Stimulated activated CD8-positive, alpha-beta memory T cell treated with anti-CD3 and anti-CD28 coated beads, Interleukin-2, amount 100 ng/mL, for 1 hour (primary cell): ENCODE measurements at places on chromosomes 5 and 9.
A peak's percentile ranks its signal among the peaks of the same experiment; 100 is the strongest.

DNA sequence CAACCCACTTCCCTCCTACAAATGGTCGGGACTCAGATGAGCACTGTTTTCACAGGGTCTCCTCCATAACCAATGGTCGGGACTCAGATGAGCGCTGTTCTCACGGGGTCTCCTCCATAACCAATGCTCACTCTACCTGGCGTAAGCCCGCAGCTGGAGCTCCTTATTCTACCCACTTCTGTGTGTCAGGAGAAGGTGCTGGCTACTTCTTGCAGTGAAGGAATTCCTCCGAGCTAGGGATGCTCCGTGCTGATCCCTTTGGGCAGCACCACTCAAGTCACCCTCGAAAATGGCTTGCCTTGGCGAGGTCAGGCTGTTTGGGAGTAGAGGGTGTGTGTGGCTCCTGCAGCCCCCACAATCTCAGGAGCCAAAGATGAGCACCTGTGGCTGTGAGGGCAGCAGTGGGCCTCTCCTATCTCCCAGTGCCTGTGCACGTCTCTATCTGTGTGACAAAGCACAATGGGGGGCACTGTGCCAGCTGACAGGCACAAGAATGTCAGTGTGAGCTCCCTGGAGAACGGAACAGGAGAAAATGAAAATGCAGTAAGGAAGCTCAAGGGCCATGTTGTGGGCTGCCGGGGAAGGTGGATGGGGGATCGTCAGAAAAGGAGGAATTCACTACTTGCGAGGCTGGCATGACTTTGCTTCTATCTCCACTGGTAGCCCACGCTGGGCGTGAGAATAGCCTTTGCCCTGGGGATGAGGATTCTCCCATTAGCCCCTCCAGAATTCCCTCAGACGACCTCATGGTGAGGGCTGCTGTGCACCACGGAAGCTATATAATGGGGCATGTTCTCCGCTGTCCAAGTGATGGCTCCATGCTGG lies 3.9 kb upstream of the BTNL9 start:
- DNase-seq: no peak

DNA sequence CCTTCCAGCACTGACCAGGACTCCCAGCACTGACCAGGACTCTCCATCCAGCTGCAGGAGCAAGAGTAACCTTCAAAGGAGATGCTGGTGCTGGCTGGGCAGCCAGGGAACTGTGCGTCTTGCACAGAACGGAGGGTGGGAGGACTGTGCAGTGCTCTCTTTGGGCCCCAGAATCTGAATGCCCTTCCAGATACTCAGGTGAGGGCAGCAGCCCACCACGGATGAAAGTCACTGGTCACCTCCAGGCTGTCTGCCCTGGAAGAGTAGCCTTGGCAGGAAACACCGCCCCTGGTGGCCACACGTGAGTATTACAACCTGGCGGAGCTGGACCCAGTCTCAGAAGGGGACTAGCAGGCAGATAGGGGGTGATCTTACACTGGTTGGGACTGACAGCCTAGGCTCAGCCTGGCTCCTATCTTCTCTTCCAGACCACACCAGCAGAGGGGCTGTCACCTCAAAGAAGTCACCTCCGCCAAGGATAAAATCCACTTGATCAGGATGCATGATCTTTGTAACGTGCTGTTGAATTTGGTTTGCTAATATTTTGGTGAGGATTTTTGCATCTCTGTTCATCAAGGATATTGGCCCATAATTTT lies 4.8 kb upstream of the SARDH start:
- peak; percentile 61 for DNase-seq

DNA sequence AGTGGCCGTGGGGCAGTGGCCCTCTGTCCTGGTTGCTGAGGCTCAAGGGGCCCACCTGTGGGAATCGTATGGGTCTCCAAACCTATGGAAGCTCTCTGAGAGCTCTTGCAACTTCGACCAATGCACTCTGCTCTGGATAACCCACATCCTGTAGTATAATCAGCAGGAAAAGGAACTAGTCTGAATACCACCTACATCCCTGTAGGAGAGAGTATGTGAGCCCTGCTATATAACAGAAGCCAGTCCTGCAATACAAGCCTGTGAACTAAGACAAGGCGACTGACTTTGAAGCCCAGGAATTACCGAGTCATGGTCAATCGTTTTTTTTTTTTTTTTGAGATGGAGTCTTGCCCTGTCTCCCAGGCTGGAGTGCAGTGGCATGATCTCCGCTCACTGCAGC lies 29.8 kb upstream of the BICD2 start:
- no peak for DNase-seq

- DNase-seq: no peak
Measured at GRCh38 chr5:140106805-140107311, 7.1 kb upstream of the PURA start.

DNA sequence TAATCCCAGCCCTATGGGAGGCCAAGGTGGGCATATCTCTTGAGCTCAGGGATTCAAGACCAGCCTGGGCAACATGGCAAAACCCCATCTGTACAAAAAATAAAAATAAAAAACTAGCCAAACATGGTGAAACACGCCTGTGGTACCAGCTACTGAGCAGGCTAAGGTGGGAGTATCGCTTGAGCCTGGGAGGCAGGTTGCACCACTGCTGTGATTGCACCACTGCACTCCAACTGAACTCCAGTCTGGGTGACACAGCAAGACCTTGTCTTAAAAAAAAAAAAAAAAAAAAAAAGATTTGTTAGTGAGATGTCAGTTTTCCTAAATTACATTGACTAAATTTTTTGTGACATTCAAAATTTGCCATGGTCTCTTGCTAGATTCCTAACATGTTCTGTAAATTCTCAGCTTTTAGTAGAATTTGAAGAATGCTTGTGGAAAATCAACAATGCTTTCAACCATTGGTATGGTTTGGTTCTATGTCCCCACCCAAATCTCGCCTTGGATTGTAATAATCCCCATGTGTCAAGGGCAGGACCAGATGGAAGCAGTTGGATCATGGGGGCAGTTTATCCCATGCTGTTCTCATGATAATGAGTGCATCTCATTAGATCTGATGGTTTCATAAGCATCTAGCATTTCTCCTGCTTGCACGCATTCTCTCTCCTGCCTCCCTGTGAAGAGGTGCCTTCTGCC lies 236.1 kb downstream of the ARRDC3 start:
- DNase-seq: no peak

DNA sequence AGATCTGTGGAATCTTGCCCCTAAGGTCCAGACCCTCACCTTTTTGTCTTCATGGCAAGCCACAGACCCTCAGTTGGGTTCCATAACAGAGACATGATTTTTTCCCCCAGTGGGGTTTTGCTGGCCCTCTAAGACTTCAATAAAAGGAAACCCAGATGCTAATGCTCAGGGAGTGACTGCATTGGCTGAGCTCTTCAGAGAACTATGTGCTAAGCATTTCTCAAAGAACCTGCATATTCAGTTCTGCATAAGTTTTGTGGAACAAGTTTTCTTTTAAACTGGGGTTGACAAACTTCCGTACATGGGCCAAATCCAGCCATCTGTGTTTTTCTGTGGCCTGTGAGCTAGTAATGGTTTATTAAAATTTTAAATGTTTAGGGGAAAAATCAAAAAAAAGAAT lies 159.8 kb upstream of the GDNF start:
- DNase-seq: no peak

DNA sequence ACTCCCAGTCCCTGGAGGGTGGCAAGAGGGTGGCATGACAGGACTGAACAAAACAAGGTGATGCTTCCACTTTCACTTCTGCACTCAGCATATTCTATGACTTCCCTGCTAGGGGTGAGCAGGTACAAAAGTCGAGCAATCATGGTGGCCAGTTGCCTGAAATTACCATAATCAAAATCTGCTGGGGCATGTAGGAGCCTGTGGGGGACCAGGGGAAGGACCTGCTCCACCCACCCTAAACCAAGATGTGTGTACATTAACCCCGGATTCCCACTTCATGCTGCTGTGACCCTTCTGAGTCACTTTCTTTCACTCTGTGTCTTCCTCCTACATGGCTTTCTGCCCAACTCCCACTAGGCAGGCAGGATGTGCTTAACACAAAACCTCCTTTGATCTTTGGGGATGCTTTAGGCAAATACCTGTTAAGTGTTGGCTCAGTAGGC lies 73.3 kb upstream of the PHF24 start:
- no peak for DNase-seq

- no peak for DNase-seq
Measured at GRCh38 chr9:1948541-1948940, 66.6 kb upstream of the SMARCA2 start.

DNA sequence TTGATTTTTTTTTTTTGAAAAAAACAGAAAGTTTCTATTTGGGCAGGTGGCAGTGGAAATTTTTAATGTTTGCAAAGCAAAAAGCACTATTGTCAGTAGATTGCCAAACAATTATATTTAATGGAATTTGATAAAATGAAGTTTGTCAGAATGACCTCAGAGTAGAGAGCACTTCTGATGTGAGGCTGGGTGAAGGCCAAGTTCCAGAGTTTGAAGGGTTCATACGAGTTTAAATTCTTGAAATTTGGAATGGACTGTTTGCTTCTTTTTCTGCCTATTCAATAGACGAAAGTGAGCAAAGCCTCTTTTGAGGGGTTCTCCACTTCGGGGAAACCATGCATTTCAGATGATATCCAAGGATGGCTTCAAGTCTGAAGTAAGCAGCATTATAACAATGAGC lies 7.4 kb downstream of the SHC3 start:
- DNase-seq: no peak

DNA sequence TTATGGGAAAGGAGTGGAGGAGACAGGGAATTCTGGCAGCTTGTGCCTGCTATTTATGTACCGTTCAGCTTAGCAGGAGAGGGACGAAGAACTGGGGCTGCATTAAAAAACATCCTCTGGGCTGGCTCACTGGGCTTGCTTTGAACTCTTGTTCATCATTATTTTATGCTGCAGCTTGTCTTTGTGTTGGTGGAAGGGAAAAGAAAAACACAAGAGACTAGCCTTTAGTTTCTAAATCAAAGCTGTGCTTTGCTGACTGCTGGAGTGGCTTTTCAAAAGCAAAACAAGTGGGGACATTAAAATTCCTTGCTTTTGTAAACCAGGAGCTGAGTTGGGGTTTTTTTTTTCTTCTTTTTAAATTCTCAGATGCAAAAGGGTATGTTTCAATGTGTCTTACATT lies 5.9 kb upstream of the RGMB start:
- no peak for DNase-seq

- no peak for DNase-seq
Measured at GRCh38 chr9:135217836-135218235, 130.4 kb downstream of the OLFM1 start.

DNA sequence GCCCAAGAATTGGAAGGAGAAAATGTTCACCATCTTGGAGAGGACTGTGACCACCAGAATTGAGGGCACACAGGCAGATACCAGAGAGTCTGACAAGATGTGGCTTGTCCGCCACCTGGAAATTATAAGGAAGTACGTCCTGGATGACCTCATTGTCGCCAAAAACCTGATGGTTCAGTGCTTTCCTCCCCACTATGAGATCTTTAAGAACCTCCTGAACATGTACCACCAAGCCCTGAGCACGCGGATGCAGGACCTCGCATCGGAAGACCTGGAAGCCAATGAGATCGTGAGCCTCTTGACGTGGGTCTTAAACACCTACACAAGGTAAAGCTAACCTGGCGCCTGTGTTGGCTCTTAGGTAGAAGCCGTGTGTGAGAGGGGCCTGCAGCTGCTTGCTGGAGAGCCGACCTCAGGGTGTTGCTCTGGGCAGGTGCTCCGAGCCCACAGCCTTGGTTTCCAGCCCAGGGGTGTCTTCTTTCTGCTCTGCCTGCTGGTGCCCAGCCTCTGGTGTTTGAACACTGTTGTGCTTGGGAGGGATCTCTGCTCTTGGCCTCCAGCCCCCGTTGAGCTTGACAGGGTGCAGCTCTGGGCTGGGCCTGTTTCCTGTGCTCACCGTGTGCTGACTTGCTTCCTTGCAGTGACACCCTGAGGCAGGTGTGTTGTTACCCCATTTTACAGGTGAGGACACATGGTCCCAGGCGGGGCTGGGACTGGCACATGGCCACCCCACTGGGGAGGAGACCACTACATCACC lies 10.9 kb downstream of the EXOC3 start:
- DNase-seq: no peak

GRCh38 chr5:16179511-16179935 lies at the start of gene MARCHF11:
TSS of gene MARCHF11 (minus strand) at chr5:16179791. CDS start at chr5:16179575, 216 bp downstream.
- DNase-seq: no peak

DNA sequence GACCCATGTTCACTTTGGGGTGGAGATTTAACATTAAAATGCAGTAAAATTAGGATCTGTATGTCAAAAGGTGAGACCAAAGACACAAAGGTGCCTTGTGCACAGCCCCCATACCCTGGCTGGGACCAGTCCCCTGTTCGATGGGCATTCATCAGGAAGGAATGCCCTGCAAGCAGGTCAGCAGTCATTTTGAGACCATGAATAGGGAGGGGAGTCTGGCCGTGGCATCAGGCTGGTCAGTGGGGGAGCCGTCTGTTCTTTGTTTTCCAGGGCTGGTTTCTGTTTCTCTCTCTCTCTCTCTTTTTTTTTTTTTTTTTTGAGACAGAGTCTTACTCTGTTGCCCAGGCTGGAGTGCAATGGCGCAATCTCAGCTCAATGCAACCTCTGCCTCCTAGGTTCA lies 68.9 kb upstream of the GOLM1 start:
- no peak for DNase-seq
